ENCODE measurements at places on chromosomes 6 and 20.

DNA sequence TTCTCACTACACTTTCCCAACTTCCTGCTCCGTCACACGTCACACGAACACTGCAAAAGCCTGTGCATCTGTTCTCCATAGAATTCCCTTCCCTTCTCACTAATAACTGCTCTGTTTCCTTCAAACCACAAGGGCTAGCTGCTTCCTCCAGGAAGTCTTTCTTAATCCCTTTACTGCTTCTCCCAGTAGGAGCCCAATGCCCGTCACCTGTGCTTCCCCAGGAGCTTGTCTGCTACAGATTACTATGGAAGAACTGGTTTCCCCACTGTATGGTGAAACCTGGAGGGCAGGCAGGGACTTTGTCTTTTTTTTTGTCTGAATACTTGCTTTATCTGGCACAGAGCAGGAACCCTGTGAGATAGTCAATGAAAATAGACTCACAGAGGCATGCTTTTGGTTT lies 444.7 kb upstream of the MAP3K7 start:
- no peak for DNase-seq

DNA sequence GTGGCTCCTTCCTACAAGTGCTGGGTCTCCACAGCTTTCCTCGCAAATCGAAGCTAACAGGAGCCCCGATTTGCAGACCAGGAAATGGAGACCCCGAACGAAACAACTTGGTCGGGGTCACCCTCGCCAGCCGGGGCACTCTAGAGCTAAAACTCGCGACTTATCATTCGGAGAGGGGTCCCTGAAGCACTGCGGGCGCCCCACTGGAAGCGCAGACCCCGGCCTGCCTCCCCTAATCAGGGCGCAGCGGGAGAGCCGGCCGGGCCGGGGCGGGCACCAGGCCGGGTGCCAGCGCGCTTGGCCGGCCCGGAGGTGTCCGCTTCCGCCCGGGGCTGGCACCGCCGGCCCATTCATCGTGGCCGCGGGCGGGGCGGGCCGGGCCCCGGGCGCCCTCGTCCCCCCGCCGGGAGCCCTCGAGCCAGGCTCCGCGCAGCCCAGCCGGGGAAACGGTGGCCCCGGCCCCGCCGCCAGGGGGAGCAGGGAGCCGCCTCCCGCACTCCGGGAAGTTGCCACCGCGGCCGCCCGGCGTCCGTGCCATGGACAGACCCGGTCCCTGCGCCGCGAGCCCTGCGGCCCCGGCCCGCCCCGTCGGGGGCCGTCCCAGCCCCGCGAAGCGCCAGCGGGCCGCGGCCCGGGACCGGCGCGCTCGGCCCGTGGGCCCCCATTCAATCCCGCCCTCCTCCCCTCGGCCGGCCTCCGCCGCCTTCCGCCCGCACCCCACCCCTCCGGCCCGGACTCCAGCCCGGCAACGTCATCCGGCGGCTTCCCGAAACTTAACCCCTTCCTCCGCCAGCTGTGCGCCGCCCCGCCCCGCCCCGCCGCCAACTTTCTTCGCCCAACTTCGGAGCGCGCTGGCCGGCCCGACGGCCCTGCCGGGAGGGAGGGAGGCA lies 961 bp downstream of the RRBP1 start:
- DNase-seq, result peak; percentile 75

GRCh38 chr6:5464099-5464885 lies 203.0 kb downstream of the FARS2 start:
- DNase-seq, result no peak

DNA sequence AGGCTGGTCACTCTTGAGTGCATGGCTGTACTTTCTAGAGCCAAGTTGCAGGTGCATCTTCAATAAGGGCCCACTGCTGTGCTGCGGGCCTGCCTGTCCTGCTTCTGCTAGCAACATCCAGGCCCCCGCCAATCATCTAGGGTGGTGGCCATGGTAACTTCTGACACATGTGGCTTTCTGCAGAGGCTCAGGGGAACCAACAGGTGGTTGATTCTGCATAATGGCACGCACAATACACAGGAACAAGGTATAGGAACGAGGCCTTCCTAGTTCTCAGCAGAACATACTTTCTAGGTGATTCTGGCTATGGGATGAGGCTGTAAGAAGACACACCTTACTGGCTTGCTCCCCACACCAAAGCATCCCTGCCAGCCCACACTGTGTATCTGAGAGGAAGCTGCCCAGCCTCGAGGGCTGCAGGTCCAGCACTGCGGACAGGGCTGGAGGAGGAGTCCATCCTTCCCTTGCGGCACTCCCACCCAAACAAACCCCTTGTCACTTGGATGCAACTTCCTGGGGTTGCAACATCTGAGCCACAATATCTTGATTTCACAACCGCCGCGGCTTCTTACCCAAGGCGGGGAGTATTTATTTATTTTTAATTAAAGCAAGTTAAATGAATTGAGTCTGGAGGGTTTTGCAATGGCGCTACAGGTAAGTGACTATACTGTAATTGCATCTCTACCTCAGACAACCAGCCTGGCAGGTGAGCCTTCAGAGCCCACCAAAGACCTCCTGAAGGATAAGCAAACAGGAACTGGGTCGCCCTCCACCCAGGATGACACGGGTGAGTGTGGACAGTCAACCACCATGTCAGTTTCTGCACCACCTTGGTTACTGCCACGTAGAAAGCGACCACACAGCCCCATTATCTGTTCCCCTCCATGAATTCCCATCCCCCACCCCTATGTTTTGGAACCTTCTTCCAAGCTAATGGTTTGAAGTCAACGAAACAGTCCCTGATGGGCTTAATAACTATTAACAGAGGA lies 49.6 kb downstream of the SULF2 start:
- no peak for DNase-seq

DNA sequence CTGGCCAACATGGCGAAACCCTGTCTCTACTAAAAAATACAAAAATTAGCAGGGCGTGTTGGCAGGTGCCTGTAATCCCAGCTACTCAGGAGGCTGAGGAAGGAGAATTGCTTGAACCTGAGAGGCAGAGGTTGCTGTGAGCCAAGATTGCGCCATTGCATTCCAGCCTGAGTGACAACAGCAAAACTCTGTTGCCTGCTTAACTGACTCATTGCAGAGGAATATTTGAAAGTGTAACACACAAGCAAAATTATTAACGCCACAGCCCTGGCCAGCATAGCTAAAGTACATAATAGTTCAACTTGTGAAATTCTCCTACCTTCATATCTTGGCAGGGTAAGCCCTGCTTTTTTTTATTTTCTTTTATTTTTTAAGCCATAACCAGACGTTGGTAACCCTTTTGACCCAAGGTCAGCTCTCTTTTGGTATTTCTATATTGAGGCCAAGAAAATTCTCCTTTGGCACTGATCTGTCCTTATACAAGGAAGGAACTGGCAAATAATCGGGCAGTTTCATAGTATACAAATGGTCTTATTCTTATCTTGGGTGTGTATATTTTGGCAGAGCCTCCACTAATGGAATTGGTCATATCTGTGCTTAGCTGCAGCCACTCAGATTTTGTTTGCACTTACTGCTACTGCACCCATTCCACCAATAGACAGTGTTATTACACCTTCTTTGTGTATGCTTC lies 4.0 kb upstream of the ADGRF5 start:
- DNase-seq, result no peak

- DNase-seq, result no peak
These were observed 17.9 kb upstream of the ANKRD60 start for GRCh38 chr20:58246346-58246745.

- no peak for DNase-seq
These were observed 64.0 kb downstream of the QRSL1 start for GRCh38 chr6:106693418-106693817.

DNA sequence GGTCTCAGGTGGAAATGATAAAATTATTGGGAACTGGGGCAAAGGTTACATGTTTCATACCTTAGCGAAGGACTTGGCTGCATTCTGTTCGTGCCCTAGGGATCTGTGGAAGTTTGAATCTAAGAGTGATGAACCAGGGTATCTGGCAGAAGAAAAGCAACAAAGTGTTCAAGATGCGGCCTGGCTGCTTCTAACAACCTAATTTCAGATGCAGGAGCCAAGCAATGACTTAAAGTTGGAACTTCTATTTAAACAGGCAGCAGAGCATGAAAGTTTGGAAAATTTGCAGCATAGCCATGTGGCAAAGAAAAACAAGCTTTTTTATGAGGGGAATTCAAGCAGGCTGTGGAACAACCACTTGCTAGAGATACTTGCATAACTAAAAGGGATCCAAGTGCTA lies 73.5 kb downstream of the CD24 start:
- no peak for DNase-seq

GRCh38 chr6:95209074-95209473 lies 368.3 kb upstream of the MANEA start:
- DNase-seq, result no peak

DNA sequence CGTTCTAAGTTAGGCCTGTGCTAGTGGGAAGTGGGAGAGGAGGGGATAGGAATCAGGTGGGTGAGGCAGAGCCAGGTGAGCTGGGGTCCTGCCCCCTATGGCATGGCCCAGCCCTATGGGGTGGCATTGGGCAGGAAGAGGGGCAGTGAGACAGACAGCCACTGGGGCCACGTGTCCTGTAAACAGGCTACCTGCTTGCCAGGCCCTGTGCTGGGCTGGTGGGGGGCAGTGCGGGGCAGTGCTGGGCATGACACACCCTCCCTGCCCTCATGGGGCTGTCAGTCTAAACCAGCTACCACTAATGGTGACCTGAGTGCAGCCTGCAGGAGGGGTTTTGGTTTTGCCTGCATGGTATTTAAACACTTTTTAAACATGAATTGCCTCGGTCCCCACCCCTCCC lies 10.1 kb upstream of the PMEPA1 start:
- no peak for DNase-seq

DNA sequence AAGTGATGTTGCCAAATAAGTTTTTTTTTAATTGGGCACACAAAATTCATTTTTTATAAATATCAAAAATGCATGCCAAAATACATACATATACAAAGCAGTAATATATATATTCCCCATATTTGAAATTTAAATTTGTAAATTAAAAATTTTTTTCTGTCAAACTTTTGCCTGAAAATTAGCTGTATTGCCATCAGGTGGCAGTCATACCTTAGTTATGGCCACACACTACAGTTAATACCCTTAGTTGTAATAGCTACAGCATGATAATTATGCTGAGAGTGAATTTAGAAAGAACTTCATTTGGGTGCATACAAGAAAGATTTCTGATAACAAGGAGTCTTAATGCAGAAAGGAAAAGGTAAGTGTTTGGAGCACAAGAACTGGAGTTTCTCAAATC lies 46.2 kb upstream of the SDHAF4 start:
- DNase-seq, result no peak

- DNase-seq, result no peak
These were observed 59.5 kb downstream of the CTCFL start for GRCh38 chr20:57465486-57465885.

DNA sequence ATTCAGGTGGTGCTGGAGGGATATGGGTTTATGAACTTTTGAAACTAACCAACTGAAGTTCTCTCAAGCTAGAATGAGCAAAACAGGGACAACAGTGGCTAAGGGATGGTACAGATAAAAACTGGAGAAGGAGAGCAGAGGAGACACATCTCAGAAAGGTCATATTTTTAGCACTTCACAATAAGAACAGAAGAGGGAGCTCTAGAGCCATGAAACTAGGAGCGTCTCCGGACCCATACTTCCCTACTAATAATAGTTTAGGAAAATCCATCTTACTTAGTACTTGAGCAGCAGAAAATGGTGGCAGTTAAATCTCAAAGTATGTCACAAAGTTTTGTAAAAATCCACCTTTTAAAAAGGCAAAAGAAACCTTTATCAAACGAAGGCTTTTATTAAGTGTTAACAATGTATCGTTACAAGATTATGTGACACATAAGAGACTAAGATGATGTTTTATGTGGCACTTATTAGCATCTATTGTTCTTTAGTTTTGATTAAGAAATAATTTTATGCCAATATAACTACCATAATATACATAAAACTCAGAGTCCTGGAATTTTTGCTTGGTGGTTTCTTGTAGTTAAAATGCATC lies 278.6 kb downstream of the TBC1D32 start:
- no peak for DNase-seq

DNA sequence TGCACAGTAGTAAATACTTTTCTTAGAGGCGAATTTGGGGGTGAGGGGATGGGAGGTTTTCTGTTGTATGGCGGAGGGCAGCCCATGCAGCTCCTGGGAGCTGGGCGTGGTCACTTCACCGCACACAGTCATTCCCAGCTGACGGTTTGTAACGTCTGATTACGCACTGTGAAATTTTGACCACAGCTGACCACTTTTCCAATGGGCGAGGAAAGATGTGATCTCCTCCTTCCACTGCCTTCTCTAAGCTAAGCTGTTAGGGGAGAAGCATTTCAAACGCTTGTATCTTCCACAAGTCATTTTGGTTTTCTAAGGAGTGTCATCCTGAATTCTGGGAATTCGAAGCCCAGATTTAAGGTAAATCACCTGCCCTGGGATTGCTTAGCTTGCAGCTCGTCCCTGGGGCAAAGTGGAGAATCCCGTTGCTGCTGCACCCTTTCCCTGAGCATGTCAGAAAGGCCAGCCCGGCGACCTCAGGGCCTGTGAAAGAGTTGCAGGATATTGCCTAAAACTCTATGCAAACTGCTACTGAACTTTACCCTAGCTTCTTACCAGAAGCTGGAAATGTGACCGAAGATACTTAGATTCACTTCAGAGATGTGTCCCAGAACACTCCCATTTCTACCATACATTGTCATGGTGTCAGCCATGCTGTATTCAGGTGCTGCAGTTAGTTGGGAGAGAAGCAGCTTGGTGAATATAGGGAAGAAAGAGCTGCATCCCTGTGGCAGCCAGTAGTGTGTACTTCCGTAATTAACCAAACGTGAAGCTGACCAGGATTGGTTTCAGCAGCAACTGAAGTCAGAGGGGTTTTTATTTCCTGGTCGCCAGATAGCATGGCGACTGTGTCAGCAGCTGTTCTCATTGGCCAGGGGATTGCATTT lies 58.9 kb downstream of the RREB1 start:
- DNase-seq, result no peak

DNA sequence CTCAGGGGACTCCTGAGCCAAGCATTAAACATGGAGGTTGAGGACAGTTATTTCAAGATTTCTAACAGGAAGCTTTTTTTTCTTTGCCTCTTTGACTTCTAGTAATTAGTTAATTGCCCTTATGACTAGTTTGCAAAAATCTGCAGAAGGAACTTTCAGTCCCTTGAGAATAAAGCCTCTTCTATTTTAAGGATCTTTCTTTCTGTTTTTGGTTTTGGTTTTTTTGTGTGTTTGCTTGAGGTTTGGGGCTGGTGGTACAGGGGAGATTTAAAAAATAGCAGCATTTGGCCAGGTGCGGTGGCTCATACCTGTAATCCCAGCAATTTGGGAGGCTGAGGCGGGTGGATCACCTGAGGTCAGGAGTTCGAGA lies 259.3 kb downstream of the BMP7 start:
- DNase-seq, result no peak

Data from stimulated activated CD4-positive, alpha-beta T cell treated with anti-CD3 and anti-CD28 coated beads, TNF-alpha, amount 100 ng/mL, for 4 hours (primary cell).